Skeletal muscle cell (primary cell): ENCODE measurements at places on chromosomes 2 and 18.

DNA sequence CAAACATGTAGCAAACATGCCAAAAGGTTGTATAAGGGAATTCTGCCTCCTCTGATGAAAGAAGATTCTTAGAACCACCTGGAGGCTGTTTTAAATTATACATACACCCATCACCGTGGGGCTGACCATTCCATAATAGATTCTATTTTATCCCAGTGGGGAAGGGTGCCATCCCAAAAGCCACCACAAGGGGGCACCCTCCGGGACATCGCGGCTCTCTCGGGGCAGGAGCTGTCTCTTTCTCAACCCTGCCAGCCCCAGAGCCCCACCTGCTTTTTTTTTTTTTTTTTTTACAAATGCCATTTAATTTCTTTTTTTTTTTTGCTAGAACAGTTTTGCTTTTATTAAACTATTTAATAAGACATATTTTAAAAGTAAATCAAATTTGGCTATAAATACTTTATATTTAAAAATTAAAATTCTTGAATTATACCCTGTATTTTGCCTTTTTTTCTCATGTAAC lies 8.6 kb upstream of the MTCL1 start:
- DNase-seq, result no peak

DNA sequence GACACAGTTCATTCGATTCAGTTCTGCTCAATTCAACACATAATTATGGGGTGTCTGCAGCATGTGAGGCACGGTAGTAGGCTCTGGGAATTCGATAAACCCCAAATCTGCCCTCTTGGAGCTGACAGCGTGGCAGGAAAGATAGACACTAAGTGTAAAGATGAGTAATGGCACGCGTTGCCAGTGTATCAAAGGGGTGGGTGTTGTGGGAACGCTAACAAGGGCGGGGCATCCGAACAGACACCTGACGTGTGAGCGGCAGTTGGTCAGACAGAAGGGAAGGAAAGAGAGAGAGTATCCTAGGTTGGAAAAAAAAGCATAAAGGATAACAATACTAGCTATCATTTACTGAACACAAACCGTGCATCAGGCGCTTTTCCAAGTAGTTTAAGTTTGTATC lies 125.7 kb upstream of the HAAO start:
- DNase-seq, result no peak

DNA sequence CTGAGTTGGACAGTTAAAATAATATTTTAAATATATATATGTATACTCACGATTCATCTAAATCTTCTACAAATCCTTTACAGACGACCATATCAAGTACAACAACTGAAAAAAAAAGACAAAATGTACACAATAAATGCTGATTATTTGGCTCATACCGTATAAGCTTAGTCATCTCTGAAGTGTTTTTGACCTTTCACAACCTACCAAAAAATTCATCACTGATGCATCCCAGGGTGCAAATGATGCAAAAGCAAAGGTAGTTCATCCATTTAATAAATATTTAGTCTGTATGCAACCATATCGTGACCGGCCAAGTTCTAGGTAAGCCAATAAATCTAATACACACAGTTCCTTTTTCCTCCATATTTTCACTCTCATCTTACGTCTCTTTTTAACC lies 1.1 kb downstream of the TMX3 start:
- no peak for DNase-seq

DNA sequence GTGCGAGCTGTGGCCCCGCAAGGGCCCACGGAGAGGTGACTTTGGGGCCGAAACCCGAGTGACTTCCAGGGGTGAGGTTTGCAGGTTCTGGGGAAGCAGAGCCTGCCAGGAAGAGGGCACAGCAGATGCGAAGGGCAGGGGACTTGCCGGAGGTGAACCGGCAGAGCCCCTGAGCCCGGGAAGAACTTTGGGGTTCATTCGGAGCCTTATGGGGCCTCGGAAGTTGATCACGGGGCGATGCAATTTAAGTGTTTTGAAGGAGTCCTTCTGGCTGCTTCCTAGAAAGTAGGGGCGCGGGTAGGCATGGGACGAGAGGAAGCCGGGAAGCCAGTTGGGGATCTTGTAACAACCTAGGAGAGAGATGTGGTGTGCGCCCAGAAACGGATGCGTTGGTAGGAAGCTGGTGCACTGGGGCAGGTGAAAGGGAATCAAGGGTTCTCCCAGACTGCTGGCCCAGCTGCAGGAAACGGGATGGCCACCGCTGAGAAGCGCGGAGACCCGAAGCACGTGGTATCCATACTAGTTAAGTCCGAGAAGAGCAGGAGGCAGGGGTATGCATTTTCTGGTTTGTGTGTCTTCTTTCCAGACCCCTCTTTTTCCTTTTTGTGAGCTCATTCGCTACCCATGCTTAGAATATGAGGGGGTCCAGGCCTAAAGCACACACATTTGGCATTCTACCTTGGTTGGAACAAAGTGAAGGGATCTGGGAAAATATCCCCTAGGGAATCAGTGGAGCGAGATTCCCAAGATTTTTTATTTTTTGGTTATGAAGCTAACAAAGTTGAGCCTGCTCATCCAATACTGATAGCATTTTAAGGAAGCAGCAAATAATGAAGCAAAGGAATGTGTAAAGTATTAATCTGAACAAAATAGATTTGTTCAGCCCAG lies 758 bp downstream of the SCLY start:
- no peak for DNase-seq

DNA sequence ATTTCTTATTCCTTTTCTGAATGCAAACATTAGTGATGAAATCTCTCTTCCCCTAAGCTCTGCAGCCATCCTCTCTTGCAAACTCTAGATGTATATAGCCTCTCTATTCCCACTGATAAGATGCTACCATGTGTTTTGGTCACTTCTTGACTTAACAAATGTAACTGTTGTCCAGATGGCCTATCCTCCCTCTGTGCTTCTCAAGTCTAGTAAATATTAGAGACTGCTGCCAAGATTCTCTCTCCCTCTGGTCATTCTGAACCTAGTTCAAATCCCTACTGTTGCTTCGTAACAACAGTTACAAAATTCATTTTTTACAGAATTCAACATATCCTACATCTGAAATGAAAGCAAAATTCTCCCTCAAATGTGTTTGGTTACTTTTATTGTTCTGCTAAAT lies 156.6 kb downstream of the TXNL1 start:
- DNase-seq, result no peak

GRCh38 chr2:127321303-127321702 lies 27.4 kb upstream of the ERCC3 start:
- no peak for DNase-seq

DNA sequence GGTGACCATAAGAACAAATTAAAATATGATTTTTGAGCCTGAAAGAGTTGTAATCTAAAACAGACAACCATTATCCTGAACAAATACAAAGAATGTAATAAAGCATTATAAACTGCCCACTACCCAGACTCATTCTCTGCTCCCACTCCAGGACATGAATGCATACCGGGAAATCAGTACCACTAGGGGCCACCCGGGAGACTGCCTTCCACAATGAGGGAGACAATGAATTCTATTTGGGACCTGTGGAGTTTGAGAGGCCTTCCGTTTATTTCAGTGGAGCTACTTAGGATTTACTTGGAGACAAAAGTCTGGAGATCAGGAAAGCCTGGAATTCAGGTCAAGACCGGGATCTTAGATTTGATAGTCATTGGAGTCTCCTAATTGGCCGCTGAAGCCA lies 50.0 kb downstream of the NAB1 start:
- DNase-seq, result no peak

- DNase-seq, result no peak
Measured at GRCh38 chr2:18047896-18048657, 169.6 kb downstream of the KCNS3 start.
